ENCODE measurements at places on chromosomes 7 and 10.

DNA sequence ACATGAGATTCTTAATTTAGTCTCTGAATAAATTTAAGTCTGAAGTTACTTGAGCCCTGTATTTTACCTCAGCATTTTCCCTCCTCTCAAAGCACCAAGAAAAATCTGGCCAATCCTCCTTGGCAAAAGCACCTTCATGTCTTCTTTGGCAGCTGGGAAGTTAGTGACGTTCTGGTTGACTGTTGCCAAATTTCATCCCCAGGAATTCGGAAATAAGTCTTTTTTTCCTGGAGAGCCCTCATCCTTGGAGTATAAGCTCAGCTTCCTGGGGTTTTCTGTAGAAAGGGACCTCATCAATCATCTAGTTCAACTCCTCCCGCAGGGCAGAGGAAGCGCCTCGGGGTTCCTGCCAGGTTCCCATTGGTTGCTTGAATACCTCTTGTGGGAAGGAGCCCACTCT is 377.6 kb downstream of the PHTF2 start:
- DNase-seq: no peak

DNA sequence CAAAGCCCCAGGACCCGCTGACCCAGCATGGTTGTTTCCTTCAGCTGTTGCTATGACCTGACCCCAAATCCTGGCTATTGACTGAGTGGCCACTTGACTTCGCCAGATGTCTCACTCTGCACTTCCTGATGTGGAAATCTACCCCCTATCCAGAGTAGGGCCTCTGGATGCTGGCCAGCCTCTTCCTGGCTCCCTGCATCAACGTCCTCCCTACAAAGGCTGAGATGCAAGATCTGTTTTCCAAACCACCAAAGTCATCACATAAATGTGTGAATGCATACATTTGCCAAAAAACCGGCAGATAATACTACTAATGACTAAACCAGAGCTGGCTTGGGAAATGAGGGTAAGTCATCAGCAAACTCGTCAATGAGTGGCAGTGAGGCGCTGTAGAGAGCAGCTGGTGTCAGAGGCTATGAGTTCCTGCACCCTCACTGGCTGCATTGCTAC is 70.4 kb downstream of the PYROXD2 start:
- no peak for DNase-seq

DNA sequence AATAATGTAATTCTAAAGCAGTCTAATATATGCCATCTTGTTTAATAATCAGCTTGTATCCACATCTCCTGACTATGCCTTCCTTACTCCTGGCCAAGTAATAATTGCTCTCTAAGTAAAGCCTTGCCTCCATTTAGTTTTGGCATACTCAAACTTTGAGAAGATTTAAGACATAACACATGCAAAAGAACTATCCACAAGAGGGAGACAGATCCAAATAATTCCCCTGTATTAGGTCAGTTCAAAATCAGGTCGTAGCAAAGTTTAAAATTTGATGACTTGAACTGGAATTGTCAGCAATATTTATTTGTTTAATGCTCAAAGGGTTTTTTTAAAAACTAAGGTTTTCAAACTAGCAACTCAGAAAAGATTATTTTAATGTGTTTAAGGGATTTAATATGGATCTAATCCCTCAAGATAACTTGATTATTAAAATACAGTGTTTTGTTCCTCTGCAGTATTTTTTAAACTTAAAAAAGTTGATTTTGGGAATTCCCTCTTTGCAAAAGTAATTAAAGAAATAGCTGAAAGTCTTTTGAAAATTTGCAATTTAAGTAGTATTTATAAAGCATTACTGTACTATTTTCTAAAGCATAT is 95.3 kb downstream of the HDAC9 start:
- DNase-seq: no peak

- no peak for DNase-seq
These were observed 31.6 kb downstream of the SLC16A12 start for GRCh38 chr10:89503652-89504370.

- DNase-seq: no peak
These were observed 49.7 kb upstream of the KIF5B start for GRCh38 chr10:32105782-32106382.

DNA sequence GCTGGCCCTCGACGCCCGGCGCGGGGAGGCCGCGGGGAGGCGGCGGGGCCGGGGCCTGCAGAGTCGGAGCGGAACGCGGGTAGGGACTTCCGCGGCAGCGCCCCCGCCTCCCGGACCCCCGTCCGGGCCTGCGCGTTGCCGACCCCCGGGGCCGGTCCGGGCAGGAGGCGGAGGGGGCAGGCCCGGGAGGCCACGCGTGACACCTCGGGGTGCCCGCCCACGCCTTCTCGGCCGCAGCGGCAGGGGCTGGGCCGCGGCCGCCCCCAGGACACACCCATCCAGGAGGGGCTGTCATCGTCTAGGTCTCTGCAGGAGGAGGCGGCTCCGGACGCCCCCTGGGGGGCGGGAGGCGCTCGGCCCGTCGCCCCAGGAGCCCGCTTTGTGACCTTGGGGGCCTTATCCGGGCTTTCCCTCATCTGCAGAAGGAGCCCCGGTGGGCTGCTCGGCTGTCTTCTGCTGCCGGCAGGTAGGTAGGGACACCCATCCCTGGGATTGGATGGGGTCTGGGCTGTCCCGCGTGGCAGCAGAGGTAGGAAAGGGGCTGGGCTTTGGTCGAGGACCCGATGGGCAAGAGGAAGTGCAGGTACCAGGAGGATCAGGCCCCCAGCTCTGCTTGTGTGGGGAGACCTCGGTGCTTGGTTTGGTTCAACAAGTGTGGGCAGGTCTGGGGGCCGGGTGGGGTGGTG is 569 bp downstream of the ZNF316 start:
- DNase-seq: peak; percentile 35

DNA sequence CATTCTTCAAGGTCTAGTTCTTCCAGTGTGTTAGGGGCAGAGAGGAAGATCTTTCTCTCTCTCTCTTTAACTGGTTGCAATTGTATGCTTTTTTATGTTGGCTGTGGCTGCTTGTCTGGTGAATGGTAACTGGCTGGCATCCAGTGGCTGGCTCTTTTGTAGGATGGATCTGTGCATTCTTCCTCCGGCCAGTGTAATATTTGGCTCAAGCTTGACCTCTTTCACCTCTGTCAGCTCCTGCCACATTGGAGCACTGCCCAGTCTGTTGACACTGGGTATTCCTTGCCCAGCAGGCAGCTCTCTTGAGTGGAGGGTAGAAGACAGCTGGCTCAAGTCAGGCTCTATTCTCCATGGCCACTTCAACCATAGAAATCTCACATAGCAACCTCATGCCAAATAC is 528.3 kb downstream of the PHTF2 start:
- no peak for DNase-seq

DNA sequence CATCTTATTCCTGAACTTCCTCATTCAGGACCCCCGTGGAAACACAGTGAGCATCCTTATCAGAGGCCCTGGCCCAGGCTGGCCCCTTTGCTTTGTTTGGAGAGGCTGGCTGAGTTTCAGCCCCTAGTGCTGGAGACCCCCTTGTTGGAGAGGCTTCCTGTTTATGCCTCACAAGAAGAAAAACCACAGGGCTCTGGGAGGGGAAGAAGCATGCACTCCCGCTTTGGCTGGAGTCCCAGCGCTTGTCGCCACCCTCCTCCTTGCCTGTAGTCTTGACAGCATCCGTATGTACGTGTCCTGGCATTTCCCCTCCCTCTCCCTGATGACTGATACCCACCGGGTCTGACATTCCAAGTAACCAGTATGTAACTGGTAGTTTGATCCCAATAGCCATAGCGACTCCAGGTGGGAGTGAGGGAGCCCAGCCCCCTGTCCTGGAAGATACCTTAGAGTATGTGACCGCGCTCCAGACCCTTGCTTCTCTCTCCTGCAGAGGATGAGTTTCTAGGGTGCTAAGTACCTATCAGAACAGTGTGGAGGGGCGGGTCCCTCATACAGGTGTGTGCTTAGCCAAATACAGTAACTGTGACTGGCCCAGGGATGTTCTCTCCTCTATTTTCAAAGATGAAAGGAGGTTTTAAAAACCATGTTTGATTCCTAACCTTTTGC is 6.9 kb upstream of the ATP6V0E2 start:
- no peak for DNase-seq

DNA sequence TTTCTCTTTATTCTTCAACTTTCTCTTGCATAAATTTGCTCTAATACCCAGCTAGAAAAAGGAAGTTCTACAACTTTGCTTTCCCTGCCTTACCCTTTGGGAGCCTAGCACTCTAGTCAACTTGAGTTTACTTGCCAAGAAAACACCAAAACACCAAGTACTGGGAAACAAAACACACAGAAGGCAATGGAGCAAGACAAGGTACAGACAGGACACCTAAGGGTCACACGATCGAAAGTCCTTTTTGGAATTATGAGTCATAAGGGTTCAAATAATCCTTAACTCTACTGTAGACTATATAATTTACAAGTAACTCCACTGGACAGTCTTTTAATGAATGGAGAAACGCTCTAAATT is 42.6 kb upstream of the ANAPC16 start:
- DNase-seq: no peak

GRCh38 chr10:85622425-85622824 is 744.2 kb downstream of the GRID1 start:
- DNase-seq: no peak

DNA sequence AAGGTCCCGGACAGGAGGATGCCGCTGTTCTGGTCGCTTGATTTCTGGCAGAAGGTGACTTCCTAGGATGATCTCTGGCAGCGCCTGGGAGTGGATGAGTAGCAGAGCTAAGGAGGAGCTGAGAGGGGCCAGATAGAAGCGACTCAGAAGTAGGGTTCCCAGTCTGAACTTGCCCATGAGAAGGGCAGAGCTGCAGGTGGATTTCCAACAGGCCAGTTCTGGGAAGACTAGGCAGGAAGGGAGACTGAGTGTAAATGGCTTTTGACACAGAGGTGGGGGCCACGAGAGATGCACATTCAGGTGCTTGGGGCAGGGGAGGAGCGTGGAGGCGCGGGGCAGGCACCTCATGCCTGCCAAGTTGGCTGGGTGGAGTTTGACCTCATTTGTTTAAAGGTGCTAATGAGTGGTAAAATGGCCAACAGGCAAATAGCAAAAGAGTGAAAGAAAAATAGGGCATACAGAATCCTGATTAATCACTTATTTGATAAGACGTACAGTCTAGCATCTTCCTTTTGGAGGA is 58.8 kb downstream of the SHH start:
- DNase-seq: no peak

DNA sequence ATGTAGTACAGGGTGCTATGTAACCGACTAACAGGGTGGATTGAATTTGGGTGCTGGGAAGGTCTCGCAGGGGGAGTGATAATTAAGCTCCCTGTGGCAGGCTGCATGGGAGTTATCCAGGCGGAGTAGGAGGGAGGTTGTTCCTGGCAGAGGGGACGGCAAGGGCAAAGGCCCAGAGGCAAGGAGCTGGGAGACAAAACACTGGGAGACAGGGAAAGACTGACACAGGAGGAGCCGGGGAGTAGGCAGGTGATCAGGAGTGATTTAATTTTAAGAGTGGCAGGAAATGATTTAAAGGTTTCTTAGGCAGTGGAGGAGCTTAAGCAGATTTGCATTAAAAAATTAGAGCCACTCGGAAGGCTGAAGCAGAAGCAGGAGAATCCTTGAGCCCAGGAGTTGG is 40.7 kb upstream of the LEP start:
- DNase-seq: no peak

DNA sequence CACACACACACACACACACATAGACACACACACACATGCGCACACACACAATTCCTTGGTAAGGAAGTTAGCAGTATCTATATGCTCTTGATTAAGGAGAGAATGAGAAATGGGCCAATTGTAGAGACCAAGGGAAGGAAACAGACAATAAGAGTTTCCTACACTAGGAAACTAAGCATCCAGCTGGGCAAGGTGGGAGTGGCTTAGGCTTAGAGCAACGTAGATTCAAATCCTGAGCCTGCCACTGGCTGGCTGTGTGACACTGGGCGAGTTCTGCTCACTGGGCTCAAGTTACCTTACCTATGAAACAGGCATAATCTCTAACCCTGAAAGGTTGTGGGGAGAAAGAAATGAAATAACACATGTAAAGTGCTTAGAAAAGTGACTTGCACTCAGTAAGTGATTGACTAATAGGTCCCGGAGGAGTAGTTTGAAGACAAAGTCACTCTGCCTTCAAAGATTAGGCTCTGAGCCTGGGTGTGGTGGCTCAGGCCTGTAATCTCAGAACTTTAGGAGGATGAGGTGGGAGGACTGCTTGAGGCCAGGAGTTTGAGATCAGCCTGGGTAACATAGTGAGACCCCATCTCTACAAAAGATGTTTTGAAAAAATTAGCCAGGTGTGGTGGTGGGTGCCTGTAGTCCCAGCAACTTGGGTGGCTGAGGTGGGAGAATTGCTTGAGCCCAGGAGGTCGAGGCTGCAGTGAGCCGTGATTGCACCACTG is 701.4 kb downstream of the PARD3 start:
- no peak for DNase-seq

DNA sequence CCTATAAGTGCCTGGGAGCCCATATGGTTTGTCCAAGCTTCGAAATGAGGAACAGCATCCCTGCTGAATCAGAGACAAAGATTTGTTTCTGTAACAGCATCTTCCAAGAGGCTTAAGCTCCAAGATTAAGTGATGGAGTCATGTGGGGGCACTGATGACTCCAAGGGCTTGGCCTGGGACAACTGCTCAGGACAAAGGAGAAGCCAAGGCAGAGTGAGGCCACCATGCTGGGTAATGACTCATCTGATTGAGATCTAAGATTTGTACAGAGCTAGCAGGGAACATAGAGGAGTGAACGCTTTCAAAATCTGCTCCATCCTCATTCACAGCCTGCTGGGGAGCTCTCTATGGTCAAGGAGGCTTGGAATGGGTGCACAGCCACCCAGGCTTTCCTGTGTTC is 49.3 kb downstream of the C10orf120 start:
- DNase-seq: no peak

DNA sequence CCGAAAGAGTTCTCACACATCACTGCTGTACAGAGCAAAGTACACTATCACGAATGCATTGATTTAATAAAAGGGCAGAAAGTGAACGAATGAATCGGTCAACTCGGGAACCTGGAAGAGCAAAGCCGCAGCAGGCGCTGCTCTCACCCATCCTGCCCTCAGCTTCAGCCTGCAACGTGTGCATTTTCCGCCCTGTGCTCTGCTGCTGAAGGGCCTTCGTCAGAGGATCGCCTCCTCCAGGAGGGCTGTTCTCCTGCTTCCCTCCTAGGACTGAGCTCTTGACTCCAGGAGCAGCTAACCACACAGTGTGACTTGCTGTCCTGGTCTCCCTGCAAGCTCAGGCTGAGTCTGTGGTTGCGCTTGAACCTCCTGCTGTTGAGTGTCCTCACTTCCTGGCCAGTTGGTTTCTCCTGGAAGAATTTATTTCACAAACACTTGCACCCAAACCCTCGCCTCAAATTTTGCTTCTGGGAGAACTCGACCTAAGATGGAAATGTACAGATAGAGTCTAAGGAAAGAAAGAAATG is 473.0 kb upstream of the KLF6 start:
- no peak for DNase-seq

Data from stimulated activated CD8-positive, alpha-beta memory T cell treated with anti-CD3 and anti-CD28 coated beads, Interleukin-15, amount 100 ng/mL, for 24 hours (primary cell).